ENCODE measurements at places on chromosomes 11 and 22.

GRCh38 chr11:107042748-107043147, 24.5 kb upstream of the GUCY1A2 start:
- DNase-seq, result no peak

GRCh38 chr11:15473954-15474837, 359.5 kb downstream of the INSC start:
- DNase-seq, result no peak

GRCh38 chr11:17639091-17639490, 80.3 kb upstream of the MYOD1 start:
- no peak for DNase-seq

DNA sequence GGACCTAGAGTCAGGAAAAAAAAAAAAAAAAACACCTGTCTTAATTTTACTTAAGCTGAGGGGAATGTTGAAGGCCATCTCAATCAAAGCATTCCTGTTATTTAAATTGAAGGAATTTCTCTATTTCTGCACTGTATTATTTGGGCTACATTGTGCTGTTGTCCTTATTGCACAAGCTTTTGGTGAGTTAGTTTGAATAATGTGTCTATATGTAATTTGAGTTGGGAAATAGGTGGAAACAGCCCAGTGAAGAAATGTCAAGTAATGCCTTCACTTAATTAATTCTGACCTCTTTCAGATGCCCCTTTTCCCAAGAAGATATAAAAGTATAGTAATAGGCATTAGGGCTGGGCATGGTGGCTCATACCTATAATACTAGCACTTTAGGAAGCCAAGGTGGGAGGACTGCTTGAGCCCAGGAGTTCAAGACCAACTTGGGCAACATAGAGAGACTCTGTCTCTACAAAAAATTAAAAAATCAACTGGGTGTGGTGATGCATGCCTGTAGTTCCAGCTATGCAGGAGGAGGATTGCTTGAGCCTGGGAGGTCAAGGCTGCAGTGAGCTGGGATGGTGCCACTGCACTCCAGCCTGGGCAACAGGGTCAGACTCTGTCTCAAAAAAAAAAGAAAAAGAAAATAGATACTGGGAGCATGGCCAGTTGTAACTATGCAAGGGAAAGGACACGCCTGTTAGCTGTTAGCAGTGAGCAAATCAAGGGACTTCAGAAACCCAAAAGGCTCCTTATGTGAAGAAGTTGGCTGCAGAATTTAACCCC, 34.9 kb downstream of the OR10A6 start:
- no peak for DNase-seq

DNA sequence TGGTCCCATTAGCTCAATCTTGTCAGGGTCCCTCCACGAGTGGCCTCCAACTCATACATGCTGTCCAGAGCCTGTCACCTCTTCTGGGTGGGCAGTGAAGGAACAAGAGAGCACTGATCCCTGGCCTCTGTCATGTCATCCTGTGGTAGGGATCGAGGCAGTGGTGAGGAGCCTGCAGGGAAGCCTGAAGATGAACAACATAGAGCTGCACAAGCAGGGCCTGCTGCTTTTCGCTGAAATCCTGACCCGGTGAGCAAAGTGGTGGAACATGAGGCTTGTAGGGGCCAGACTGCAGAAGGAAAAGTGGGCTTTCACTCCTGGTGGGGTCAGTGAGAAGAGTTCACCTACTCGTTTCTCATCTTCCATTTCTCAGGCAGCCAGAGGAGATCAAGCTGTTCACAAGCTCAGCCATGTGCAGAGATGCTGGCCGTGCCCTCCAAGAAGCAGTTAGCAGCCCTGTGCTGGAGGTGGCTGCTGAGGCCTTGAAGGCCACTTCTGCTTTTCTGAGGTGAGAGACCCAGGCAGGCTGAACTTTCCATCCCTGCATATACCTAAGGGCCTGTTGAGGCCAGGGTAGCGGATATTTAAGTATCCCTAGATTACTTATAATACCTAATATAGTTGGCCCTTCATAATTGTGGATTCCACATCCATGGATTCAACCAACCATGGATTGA, 32.9 kb downstream of the MEI1 start:
- no peak for DNase-seq

GRCh38 chr11:117782101-117782500, 14.9 kb downstream of the DSCAML1 start:
- DNase-seq, result no peak

DNA sequence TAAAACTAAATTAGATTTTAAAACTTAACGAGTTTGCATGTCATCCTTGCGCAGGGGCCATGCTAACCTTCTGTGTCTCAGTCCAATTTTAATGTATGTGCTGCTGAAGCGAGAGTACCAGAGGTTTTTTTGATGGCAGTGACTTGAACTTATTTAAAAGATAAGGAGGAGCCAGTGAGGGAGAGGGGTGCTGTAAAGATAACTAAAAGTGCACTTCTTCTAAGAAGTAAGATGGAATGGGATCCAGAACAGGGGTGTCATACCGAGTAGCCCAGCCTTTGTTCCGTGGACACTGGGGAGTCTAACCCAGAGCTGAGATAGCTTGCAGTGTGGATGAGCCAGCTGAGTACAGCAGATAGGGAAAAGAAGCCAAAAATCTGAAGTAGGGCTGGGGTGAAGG, 10.6 kb downstream of the LIMK2 start:
- no peak for DNase-seq

All from CD4-positive, alpha-beta T cell treated with Interferon alpha-2 for 1 hour (primary cell).